GM13976 (cell line): ENCODE measurements at places on chromosomes 7 and 10.

DNA sequence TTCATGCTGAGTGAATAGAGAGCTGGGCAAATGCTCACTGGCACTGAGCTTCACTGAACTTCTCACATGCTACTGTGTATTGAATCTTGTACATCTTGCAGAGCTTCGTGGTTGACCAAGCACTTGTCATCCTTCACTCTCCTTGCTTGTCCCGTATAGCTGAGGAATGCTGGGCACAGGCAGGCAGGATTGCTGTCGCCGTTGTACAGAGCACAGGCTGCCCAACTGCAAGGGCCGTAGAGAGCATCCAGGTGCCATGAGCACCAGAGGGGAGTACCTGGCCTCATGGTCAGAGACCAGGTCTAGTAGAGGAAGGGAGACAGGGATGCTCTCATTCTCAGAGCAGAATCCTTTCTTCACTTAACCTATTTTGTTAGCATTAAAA lies 99.8 kb upstream of the RET start:
- DNase-seq: no peak

GRCh38 chr10:125035588-125036295 lies 93.8 kb downstream of the ZRANB1 start:
- DNase-seq: no peak

DNA sequence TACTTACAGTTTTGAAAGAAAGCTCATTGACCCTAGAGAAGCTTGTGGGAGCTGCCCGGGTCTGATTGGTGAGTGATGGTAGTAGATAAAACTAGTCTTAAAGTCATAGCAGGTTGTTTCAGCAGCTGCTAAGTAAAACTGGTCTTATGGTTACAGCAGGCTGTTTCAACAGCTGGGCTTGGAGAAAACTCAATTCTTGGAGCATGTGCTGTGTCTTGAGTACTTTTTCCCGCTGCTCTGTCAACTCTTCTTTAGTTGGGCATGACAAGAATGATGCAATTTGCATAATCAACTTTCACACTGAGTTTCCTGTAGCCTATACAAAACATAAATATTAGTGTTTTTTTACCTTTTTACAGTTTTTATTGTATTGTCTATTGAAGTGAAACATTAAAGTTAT lies 707.9 kb downstream of the AUTS2 start:
- DNase-seq: no peak

GRCh38 chr10:131795761-131796160 lies 105.0 kb upstream of the PPP2R2D start:
- no peak for DNase-seq

DNA sequence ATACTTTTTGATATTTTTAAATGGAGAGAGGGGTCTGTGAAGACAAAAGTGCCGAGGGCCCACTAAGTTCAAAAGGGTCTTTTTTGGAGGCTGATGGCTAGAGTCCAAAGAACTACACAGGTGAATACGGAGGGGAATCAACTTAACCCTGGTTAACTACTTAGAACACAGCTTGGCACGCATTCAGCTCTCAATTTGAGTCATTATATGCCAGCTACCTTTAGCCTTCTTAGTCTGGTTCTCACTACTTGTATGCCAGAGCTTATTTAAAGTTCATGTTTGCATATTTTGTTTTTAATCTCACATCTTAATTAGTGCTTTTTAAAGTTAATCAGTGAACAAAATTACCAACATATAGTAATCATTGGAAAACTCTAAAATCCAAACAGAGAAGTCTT lies 80.8 kb downstream of the VWDE start:
- no peak for DNase-seq

- no peak for DNase-seq
Measured at GRCh38 chr7:71132127-71132376, at the start of gene GALNT17. Gene GALNT17 (plus strand): TSS chr7:71132144.

GRCh38 chr7:158609313-158609974 lies 21.8 kb upstream of the PTPRN2 start:
- DNase-seq: no peak

- DNase-seq: no peak
Measured at GRCh38 chr10:37275216-37275777, 149.9 kb downstream of the ANKRD30A start.

DNA sequence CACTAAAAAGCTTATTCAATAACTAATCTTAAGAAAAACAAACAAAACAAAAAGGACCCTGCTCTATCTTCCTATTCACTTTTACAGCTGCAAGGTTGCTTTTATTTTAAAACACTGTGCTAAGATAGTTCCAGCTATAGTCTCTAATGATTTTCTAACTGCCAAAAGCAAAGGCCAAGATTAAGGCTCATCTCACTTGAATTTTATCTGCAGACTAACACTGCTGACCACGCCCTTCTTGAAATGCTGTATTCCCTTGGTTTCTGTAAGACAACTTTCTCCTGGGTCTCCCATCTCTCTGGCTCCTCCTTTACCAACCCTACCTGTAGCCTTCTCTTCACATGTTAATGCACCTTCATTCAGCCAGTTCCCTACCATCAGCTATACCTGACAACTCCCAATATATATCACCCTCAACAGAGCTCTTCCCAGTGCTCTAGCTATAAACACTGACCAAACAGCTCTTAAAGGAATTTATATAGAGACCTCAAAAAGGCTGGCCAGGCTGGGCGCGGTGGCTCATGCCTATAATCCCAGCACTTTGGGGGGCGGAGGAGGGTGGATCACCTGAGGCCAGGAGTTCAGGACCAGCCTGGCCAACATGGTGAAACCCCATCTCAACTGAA lies 11.7 kb downstream of the SRPK2 start:
- DNase-seq: no peak

DNA sequence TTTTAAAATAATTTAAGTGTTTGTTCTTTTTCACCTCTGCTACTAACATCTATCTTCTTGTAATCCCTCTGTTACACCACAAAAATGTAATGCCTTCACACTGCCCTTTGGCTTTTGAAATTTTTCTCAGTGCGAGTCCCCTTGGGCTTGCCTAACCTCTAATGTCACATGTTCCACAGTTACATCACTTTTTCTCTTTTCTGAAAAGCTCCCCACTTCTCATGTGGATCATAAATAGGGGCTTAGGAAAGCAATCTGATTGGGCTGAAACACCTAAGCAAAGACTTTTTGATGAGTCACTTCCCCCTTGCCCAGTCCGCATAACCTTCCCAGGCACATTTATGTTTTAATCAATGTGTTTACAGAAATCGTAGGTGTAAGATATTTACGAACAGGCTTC lies 288.2 kb downstream of the IPMK start:
- DNase-seq: no peak

DNA sequence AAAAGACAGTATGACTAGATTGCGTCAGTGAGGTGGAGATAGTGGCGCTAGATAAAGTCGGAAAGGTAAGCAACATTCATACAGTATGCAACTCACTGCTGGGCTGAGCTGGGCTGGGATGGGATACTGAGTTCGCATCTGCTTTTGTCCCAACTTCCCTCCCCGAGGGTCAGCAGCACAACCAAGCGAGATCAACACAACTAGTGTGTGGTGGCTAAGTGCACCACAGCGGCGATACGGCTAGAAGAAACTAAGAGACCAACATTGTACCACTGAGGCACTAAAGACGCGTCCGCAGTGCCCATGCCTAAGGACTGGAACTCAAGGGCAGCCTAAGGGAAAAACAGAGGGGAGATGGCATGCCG lies 467 bp downstream of the EXOSC1 start:
- no peak for DNase-seq

GRCh38 chr10:7817576-7817975 lies 729 bp upstream of the TAF3 start:
- no peak for DNase-seq

GRCh38 chr7:23544913-23545354 lies 13.2 kb upstream of the TRA2A start:
- peak; percentile 45 for DNase-seq

- no peak for DNase-seq
Measured at GRCh38 chr10:71067098-71067740, 145.2 kb upstream of the UNC5B start.

GRCh38 chr7:142463401-142463850 lies 205.6 kb upstream of the PRSS58 start:
- DNase-seq: no peak

DNA sequence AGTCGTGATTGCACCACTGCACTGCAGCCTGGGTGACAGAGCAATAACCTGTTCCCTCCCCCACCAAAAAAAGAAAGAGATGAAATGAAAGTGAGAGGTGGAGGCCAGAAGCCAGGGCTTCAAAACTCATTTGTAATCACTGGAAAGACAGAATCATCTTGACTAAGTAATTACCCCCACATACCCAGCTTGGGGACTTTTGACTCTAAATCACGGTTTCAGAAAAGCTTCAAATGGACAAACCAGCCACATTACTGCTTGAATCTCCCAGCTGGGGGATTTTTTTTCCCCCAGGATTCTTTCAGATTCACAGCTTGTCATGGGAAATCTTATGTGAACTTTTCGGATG lies 361.0 kb downstream of the FRMD4A start:
- peak; percentile 81 for DNase-seq

GRCh38 chr10:70504521-70505358 lies 26.2 kb downstream of the PALD1 start:
- DNase-seq: no peak

GRCh38 chr7:144854839-144855424 lies 19.1 kb upstream of the TPK1 start:
- DNase-seq: no peak

GRCh38 chr10:100518761-100519241 lies 860 bp downstream of the SEC31B start:
- peak; percentile 63 for DNase-seq

DNA sequence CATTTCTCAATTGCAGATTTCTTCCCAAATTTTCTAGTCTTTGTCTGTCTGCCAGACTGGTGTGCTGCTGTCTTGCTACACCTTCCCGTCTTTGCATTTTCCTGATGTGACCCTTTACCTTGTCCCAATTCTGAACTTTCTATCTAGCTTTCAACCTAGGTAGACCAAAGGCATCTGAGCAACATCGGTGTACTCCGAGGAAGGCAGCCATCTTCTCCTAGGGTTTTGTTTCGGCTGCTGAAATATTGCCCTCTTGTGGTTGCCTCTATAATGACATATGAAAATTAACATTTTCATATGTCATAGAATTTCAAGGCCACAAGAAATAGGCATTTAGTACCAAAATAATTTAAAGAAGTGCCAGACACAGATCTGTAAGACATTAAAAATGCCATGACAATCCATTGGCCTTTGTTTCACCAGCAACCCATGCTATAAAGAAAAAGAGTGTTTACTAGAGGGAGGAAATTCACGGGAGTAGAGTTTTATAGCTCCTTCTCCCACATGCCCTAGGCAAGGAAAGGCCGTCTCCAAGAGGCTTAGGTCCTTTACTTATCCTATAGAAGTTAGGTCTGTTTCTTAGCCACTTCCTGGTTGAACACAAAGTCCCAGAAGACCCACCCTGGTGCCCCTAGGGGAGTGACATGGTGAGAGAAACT lies 23.4 kb downstream of the OR9A2 start:
- DNase-seq: peak; percentile 51

- DNase-seq: no peak
Measured at GRCh38 chr10:26095781-26096180, 120.8 kb upstream of the GAD2 start.

- DNase-seq: peak; percentile 37
Measured at GRCh38 chr10:60943316-60944057, 498 bp downstream of the RHOBTB1 start.

- DNase-seq: no peak
Measured at GRCh38 chr10:12376211-12376610, 26.9 kb downstream of the CAMK1D start.

DNA sequence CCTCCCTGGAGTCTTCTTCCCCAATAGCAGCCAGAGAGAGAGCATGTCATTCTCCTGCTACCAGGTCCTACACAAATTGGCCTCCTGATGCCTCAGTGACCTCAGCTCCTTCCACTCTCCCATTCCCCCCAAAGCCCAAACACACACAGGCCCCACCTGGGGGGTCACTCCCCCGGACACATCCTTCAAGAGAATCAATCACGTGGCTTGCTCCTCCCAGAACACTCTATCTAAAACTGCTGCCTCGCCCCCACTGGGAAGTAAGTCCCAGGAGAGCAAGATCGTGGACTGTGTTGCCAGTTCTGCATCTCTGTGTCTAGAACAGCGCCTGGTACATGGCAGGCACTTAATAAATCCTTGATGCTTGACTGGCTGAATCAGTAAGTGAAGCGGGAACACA lies 2.5 kb upstream of the HSPA12A start:
- no peak for DNase-seq
